ENCODE measurements at places on chromosomes 16 and 17.

DNA sequence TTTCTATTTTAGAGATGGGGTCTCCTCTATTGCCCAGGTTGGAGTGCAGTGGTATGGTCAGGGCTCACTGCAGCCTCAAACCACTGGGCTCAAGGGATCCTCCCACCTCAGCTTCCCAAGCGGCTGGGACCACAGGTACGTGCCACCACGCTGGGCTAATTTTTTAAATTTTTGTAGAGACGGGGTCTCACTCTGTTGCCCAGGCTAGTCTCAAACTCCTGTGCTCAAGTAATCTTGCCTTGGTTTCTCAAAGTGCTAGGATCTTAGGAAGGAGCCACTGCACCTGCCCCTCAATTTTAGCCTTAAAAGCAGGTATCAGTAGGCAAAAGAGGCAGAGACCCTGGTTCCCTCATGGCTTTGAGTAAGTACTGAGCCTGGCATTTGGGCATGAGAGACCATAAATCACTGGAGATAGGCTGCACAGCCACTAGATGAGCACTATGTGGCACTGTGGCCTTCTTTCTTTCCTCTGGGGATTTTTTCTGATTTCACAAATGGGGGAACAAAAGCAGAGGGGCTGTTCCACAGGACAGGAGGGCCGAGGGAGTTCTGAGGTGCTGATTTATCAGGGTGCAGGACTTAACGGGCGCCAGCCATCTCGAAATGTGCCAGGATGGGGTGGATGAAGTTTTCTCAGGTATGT, 82.2 kb downstream of the PLXDC1 start:
- DNase-seq = no peak

DNA sequence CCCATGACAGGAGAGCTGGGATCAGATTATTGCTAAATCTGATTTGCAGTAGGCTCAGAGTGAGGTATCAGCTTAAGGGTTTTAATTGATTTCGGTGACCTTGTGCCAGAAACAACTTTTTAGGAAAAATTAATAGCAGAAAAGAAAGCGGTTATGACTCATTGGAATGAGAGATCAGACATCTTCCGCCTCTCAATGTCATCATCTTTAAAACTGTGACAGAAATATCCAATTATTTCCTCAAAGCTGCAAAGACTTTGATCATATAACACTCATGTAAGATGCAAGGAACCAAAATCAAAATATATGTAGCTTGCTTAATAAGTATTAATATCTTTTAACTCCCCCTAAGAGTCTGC, 190.1 kb upstream of the FOXF1 start:
- DNase-seq = no peak

DNA sequence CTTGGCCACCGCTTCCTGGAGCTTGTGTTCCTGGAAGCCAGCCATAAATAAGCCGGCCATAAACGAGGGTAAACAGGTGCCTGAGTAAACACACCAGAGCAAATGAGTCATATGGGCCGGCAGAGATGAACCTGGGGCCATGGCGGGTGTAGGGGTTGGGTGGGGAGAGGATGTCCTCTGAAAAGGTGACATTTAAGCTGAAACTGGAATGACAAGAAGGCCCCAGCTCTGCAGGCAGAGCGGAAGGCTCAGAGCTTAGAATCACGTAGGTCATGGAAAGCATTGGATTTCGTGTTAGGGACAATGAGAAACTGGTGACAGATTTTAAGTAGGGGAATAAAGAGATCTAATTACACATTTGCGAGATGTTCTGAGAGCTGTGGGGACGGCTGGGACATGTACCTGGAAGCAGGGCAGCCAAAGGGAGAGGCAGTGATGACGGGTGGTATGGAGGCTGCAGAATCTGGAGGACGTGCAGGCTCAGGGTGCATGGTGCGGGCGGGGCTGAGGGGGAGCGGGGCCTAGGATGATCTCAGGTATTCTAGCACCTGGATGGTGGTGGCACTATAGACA, 8.1 kb upstream of the DNASE1 start:
- DNase-seq = peak; percentile 31

DNA sequence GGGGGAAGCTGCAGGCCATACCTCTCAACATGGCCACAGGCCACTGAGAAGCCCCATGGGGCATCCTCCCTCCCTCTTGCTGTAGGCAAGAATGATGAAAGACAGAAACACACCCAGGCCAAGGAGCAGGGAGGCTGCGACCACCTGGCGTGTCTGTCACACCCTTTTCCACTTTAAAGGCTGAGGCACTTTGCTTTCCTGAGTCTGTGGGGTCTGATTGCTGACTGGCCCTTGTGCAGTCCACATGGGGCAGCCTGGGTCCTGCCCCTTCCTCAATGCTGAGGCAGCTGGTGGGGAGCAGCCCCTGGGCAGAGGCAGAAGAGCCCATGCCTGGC, 8.7 kb downstream of the TMEM204 start:
- DNase-seq = no peak

DNA sequence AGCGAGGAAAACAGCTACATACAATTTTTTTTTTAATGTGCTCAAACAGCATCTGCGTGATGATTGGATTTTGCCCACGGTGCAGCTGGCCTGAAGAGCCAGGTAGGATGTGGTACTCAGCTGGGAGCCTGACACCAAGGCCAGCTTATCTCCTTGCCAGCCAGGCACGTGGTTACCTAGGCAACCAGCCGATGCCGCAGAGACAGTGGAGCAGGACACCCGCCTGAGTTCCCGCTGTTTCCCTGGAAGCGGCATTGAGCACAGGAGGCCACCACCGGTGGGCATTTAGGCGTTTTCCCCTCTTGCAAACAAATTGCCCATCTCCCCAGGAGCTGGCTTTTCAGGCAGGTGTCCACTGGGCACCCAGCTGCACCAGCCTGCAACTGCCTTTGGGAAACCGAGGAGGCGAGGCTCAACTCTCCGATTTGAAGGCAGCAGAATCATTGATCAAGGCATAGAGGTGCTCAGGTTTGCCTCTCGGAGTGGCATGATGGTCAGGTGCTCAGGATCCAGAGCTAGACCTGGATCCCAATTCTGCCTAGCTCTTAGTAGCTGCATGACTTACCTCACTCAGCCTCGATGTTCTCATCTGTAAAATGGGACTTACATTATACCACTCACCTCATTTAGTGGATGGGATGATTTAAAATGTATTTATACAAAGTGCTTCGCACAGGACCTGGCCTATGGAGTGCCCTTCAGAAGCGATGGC, 137.5 kb upstream of the PLCG2 start:
- no peak for DNase-seq
